ENCODE measurements at places on chromosomes 5 and 9.

DNA sequence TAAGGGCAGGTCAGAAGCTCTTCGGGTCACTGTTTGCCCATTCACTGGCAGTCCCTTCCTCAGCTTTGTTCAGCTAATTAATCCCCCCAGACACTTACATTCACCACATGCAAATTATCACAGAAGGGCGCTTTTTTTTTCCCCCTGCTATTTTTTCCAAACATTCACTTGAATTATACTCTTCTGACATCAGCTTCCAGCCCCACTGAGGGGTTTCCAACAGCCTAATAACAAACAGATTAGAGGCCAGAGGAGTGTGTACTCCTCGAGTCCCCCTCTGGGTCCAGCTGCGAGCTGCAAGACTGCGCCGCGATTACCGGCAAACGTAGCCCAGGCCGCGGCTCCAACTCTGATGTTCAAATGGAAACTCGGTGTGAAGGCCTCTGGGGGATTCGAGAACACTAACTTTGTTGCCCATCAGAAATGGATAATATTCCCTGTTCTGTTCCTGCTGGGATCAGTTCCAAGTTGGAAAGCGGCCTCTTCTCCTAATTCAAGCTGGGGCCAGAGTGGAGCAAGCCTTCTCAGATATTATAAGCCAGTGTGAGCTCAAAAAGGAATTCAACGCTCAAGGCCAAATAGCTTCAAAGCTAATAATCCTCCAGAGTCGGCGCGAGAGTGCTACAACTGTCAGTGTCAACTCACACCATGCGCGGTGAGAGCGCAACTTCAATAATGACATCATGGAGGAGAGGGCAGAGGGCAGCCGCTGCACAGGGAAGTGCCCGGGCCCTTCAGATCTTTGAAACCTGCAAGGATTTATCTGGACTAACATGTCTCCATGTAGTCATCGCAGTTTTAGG lies 560.8 kb downstream of the BNC2 start:
- DNase-seq, result no peak

DNA sequence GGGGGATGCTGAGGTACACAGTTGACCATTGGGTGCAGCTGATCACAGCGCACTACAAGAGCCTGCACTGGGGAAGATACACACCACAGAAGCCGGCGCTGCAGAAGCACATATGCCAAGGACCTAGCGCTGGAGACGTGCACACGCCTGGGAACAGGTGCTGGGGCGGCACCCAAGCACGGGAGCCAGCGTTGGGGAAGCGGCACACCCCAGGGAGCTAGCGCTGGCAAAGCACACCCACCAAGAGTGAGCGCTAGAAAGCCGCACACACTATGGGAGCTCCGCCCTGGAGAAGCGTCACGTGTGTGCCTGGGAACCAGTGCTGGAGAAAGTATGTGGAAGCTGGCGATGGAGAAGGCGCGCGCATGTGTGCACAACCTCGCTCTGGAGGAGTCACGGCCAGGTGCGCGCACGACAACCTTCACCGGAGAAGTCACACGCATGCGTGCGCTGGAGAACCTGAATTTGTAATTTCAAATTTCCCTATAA lies 4.5 kb downstream of the FANCC start:
- peak; percentile 97 for DNase-seq

- no peak for DNase-seq
These were observed 647.7 kb upstream of the WWC1 start for GRCh38 chr5:167643631-167644280.

DNA sequence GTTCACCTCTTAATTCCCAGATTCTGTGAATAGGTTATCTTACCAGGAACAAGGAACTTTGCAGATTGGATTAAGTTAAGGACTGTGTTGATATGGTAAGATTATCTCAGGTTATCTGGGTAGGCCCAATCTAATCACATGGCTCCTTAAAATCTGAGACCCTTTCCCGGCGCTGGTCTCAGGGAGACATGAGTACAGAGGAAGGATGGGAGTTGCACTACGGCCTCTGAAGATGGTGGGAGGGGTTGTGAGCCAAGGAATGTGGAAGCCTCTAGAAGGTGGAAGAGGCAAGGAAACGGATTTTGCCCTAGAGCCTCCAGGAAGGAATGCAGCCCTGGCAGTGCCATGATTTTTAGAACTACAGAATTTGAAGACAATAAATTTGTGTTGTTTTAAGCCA lies 95.1 kb downstream of the AK8 start:
- DNase-seq, result no peak

- DNase-seq, result peak; percentile 33
These were observed 117.4 kb upstream of the RORB start for GRCh38 chr9:74379718-74380117.

DNA sequence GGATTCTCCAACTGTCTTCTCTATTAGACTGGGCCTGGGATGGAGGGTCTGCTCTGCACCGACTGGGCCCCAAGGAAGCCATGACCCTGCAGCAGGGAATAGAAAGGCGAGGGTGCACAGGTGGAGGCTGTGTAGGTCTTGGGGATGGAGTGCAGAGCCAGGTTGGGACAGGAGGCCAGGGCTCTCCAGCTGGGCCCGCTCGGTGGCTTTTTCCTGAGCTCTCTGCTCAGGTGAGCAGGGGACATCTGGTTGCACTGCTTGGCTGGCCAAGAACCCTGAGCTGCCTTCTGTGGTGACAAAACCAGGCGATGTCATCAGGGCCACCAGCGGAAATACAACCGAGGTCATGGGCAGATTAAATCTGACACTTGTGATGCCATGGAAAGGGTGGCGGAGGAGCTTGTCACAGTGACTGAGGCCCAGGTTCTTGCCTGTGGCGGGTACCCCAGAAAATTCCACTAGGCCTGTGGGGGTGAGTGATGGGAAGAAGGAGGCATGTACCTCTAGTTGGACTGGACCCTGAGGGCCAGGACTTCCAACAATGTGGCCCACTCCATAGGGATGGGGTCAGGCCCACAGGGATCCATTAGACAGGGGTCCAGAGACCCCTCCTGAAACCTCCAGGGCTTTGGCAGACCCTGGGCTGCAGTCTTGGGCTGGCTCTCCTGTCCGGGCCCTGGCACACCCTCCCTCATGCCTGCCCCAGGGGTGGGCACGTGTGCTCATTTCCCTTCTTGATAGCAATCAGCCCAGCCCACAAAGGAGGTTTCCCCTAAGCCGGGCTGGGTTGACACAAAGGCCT lies 4.4 kb upstream of the IL3 start:
- DNase-seq, result no peak

GRCh38 chr9:109310486-109310901 lies 10.4 kb downstream of the EPB41L4B start:
- no peak for DNase-seq

DNA sequence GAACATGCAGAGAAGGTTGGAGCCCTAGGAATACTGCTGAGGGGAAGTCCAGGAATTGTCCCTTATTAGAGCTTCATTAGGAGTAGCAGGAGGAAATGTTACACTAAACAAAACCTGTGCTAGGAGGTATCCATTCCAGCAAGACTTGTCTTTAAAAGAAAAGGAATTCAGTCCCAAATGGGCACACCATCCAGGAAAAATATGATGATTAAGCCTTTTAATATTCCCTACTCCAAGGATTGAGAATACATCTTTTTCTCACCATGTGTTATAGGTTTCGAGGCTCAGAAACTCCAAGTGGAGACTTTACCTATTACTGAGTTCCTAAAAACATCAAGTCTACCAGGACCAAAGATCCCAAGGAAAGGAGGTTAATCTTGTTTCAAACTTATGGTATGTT lies 179.3 kb downstream of the MCTP1 start:
- DNase-seq, result no peak

DNA sequence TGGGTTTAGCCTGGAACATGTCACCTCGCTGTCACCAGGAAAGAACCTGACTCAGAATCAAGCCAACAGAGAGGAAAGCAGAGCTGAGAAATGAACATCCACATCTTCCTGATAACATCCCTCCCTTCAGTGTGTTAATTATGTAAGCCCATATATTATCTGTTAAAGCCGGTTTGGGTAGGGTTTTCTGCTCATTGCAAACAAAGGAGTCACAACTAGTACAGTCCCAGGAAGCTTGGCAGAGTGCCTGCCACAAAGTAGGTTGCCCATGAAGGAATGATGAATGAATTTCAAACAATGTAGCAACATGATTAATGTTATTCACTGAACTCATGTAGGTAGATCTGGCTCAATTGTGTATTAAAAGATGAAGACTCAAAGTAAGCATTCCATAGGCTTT lies 10.4 kb upstream of the PPARGC1B start:
- DNase-seq, result no peak

- no peak for DNase-seq
These were observed 12.0 kb downstream of the CTNNAL1 start for GRCh38 chr9:109001275-109001676.

GRCh38 chr5:154117050-154117449 lies 73.5 kb upstream of the GALNT10 start:
- no peak for DNase-seq

All from NCI-H2029 (cell line).